ENCODE measurements at places on chromosomes 2 and 18.

DNA sequence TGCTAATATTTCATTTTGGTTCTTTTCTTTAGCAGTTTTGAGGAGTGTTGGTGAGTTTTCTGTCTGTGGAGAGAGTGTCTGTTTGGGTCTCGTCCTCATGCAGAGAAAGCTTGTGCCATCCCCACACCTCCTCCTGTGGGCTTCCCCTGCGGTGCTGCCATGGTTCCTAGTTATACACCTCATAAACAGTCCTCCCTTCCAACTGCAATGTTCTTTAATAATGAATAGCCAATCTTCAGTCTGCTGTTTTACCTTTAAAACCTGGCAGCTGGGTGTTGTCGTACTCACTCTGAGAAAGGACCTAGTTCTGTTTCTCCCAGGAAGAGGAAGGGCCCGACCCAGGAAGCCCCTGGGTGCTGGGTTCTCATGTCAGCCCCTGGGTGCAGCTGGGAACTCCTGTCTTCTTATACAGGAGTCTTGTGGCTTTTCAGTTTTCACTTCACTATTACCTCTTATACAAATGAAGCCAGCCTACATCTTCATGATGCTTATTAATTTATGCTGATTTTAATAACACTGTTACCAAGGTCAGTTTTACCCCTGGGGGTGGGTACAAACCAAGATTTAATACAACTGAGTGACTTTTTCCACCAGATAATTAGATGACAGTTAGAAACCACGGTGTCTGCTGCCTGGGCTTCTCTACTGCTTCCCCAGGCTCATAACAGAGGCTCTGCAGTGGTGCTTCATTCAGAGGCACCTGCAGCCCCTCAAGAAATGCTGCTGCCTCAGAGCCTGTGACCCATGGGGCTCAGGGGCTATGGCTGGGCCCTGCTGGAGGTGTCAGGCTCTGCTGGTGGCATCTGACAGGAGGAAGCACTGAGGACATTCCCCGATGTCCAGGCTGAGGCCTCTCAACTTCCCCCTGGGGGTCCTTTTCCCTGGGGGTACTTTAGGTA, 59.1 kb downstream of the COA5 start:
- DNase-seq = no peak

GRCh38 chr18:35983147-35983546, 10.7 kb downstream of the RMP24 start:
- peak; percentile 3 for DNase-seq

DNA sequence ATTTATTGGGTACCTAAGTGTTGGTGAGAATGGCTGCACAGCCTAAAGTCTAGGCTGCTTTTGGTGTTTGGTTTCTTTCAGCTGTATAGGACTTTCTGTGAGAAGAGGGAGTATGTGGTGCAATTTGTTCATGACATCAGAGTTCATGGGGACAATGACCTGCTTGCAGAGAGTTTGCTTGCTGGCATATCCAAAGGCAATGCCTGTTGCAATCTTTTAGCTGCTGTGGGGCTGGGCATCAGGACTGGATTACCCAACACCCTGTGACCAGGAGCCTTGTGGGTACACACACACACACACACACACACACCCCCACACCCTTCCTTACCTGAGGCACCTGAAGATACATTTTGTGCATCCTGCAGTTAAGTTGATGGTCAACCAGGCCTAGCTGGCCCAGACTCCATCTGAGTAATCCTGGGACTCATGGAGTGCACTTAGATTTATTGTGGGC, 68.4 kb downstream of the LIPG start:
- no peak for DNase-seq

DNA sequence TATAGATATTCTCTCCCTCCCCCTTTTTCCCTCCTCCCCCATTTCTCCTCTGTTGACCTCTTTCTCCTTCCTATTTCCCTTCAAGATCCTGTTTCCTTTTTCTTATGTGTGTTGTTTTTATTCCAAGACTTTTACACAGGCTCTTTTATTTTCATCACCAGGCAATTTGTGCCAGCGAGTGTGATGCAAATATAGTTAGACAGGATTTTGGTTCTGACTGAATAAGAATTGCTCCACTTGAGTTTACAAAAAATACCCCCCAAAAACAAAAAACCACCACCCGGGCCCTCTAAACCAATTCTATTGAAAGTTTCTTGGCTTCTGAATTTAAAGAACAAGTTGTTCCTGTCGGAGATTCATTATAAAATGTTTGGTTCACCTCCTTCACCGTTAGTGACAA, 50.9 kb upstream of the MAPK4 start:
- no peak for DNase-seq

DNA sequence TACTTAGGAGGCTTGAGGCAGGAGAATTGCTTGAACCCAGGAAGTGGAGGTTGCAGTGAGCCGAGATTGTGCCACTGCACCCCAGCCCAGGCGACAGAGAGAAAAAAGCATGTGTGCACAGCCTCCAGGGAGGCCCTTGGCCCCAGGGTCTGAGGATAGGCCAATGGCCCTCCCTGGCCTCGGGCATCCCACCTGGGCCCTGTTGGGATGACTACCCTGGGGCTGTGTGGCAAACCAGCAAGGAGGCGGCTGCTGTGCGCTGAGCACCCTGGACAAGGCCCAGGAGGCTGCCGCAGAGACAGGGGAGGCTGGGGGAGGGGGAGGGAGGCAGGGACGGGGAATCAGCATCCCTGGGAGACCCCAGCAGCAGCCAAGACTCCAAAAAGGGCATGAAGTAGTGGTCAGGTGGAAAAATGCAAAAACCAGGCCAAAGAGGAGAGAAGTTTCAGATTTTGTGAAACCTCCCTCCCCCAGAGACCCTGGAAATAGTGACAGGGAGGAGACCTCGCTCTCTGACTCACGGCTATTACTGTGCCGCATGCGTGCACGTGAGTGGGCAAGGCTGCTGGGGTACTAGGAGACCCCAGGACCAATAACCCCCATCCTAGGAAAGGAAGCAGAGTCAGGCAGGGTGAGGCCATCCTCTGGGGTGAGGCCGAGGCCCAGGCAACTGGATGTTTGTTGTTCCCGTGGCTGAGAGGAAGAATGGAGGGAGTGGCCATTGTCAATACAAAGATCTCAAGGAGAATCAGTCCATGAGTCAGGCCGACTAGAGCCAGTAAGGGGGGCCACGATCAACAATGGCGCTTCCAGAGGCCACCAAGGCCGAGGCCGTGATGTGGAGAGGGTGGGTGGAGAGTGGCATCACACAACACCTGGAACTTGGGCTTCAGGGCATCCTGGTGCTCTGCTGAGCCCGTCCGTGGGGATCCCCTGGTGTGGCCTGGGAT, 16.0 kb upstream of the B3GNT7 start:
- no peak for DNase-seq

DNA sequence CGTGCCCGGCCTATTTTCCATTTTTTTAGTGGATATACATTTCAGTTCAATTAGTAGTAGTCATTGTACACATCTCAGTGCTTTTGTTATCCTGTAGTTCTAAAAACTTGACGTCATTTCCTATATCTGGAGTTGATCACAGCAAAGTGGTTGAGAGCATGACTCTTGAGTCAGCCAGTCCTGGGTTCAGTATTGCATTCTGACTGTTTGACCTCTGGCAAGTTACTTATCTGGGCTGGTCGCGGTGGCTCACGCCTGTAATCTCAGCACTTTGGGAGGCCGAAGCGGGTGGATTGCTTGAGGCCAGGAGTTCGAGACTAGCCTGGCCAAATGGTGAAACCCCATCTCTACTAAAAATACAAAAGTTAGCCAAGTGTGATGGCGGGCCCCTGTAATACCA, 50.4 kb upstream of the PPM1B start:
- DNase-seq = no peak

- DNase-seq = no peak
Observed at GRCh38 chr2:46349115-46349547, 51.9 kb downstream of the EPAS1 start.

DNA sequence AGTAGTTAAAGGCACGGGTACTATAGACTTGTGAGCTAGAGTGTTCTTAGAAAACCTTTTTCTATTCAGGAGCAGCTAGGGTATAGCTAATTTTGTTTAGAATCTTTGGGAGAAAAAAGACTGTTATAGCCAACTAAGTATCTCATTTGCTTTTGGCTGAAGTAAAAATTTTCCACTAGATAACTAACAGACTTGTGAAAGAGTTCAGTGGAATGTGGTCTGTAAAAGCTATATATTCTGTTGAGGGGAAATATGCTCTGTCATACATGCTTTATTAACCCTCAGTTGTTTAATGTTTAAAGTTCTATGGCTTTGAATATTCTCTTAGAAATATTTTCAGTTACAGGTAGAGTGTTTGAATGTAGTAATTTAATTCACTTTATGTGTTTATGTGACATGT, 49.7 kb downstream of the RIF1 start:
- no peak for DNase-seq

DNA sequence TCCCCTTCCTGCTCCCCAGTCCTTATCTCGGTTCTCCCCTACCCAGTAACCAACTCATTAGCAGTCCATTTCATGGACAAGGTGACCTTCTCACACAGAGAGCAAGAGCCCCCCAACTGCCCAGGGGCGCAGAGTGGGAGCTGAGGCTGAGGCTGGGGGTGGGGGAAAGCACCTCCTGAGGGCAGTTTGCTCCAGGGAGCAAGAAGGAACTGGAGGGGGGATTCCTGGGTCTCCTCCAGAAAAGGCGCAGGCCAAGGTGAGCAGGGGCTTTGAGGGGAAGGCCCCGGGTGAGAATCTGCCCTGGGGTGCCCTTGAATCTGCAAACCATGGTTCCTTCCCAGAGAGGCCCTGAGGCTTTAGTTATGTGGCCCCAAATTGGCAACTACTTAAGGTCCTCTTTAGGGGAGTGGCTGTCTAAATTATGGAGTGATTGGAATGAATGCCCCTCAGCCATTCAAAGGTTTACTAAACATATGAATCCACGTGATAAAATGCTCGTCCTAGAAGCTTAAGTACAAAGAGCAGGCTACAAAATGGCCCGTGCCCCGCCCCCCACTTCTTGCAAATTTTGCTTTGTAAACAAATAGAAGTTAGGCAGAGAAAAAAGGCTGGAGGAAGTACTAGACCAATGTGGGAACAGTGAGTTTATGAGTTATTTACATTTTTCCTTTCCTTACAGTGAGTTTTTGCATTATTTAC, 123.5 kb upstream of the HS6ST1 start:
- DNase-seq = peak; percentile 47

GRCh38 chr2:30436859-30437435, 10.1 kb upstream of the LCLAT1 start:
- DNase-seq = no peak

- no peak for DNase-seq
Observed at GRCh38 chr2:62524293-62524941, 18.4 kb upstream of the TMEM17 start.

DNA sequence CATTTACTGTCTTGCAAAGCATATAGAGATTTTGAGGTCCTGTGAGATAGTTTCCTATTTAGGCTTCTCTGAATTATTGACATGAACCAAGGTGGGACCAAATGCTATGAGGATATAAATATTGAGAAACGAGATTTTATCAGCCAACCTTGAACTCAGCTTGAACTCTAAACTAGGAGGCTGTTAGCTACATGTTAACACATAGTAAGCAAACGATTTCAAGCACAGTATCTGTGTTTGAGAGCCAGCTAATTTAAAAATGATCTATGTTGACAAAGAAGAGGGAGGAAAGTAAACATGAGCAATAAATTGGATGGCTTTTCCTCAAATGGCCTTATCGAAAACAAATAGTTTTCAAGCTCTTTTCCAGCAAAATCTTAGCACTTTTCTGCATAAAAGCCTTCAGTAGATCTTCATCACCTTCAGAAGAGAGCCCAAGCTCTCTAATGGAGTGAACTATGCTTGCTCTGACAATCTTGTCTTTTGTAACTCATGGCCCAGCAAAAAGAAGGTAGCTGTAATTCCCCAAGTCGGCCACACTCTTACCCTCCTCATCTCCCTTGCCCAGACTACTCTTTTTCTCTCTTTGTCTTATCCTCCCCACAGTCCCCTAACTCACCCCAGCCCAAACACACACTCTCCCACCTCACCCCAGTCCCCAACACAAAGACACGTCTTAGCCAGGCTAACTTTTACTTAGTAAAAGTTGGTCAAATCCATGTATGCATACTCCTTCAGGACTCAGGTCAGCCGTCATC, 14.7 kb downstream of the CD28 start:
- peak; percentile 56 for DNase-seq

- no peak for DNase-seq
Observed at GRCh38 chr18:59172664-59173249, 33.1 kb downstream of the SEC11C start.

DNA sequence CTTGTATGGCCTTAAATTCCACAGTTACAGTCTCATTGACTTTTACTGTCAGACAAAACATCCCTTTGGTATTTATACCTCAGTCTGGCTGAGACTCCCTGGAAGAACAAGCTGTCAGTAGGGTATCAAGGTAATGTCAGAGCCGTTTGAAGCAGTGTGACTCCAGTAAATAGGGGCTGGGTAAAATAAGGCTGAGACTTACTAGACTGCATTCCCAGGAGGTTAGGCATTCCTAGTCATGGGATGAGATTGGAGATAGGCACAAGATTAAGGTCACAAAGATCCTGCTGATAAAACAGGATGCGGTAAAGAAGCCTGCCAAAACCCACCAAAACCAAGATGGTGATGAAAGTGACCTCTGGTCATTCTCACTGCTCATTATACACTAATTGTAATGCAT, 219.5 kb upstream of the SKOR2 start:
- DNase-seq = no peak

GRCh38 chr2:107663632-107664031, 163.1 kb upstream of the RGPD4 start:
- no peak for DNase-seq

- DNase-seq = no peak
Observed at GRCh38 chr18:3983351-3983969, 471.6 kb downstream of the DLGAP1 start.

DNA sequence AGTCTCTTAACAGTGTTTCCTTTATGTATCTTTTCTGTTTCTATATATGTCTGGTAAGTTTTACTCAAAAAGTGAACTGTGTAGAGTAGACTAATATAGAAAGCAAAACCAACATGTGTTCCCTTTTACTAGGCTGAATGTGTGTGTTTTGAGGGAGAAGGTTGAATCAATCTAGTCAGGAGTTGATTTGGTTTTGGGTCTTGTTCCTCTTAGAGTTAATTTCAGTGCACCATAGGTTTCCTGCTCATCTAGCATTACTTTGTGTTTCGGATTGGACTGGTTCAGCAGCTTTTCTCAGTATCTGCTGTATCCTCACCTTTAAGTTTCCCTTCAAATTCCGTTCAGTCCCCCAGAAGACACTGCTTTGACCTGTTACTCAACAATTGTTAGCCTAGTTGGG, 52.0 kb upstream of the TRIM43 start:
- no peak for DNase-seq

GRCh38 chr18:31042084-31042405, 497 bp downstream of the DSC3 start:
- DNase-seq = no peak

DNA sequence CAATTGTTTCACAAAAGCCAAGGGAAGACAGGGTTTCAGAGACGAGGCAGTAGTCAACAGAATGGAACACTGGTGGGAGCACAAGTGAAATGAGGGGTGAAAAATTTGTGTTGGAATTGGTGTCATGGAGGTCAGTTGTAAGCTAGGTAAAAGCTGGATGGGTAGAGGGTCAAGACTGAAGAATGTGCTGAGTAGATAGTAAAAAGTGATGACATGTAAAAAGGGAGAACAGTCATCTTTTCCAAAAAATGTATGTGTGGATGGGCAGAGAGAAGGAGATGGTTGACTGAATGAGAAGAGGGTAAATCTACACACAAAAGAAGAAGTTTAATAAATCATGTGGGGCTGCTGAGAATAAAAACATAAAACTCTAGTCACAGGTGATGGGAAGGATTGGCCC, 92.7 kb upstream of the COL3A1 start:
- DNase-seq = no peak

Measured in GM23338 (cell line).